ENCODE measurements at places on chromosomes 12 and 14.

DNA sequence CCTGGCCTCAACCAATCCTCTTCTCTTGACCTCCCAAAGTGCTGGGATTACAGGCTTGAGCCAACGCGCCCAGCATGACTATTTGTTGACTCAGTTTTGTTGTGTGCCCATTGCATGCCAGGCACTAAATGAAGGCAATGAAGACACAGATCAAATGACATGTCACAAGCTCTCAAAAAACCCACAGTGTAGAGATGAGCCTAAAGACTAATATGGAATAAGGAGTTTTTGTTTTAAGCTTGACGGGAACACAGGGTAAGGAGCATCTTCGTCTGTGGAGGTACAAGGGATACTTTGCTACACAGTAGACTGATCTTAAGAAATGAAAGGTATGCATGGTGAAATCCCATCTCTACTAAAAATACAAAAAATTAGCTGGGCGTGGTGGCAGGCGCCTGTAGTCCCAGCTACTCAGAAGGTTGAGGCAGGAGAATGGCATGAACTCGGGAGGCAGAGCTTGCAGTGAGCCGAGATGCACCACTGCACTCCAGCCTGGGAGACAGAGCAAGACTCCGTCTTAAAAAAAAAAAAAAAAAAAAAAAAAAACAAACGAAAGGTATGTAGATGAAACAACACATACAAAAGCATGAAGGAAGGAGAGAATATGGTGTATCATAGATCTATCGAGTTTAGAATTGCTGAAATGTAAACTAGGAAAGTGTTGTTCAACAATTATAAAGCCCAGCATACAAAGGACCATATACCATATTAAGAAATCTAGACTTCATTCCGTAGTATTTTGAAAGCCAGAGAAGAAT, 122.1 kb upstream of the PTPRB start:
- no peak for DNase-seq

DNA sequence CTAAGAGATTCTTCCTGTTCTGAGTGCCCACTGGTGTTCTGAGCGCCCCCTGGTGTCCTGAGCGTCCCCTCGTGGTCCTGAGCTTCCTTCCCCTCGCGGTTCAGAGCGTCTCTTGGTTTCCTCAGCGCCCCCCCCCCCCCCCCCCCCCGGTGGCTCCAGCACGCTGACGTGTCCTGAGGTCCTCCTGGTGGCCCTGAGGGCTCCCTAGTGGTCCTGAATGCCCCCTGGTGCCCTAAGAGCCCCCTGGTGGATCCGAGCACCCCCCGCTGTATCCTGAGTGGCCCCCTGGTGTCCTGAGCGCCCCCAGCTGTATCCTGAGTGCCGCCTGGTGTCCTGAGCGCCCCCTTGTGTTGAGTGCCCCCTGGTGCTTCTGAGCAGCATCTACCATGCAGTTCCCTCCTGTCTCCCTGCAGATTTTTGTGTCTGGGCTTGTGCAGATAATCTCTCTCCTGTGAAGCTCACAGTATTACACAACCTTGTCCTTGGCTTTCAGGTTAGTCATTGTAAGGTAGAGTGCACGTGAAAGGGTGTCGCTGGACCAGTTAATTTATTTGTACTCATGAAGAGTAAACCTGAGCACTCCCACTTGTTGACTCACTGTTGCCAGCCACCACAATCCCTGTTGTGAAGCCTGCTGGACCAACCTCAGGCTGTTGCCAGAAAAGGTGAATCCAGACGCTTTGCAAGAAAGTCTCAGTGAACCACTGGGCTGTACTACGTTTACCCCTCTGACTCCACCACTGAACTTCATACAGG, 1168.4 kb downstream of the TMEM121 start:
- no peak for DNase-seq

- no peak for DNase-seq
Measured at GRCh38 chr12:116672842-116673516, 64.9 kb downstream of the SPRING1 start.

- peak; percentile 31 for DNase-seq
Measured at GRCh38 chr12:120688527-120689071, 1.6 kb downstream of the MLEC start.

- no peak for DNase-seq
Measured at GRCh38 chr12:97047361-97047760, 140.3 kb downstream of the NEDD1 start.

DNA sequence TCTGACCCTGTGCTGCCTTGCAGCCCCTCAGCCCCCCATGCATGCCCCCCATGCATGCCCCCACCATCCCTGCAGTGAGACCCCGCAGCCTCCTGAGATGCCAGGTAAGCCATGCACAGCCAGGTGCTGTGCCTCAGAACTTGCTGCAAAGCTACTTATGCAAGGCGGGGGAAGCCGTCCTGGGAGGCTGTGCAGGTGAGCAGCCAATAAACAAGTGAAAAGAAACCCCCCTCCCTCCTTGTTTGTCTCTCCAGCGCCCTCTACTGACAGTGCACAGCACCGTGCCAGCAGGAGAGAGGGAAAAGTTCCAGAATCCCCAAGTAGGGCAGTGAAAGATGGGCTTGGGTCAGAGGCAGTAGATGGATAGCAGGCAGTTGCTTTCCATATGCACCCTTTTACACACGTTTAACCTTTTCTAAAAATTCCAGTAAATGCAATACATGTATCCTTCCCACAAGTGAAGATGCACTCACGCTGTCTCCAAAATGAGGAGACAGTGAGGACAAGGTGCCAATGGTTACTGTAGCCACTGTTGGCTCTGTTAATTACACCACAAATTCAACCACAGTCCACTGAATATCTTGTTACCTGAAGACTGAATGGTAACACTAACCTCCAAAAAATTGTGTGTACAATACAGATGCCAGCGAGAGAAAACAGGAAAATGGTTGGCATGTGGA, 18.0 kb downstream of the TNFAIP2 start:
- DNase-seq, result no peak

GRCh38 chr12:84741692-84742091, 170.9 kb downstream of the SLC6A15 start:
- DNase-seq, result no peak

- no peak for DNase-seq
Measured at GRCh38 chr12:12331896-12332295, 18.1 kb downstream of the MANSC1 start.

DNA sequence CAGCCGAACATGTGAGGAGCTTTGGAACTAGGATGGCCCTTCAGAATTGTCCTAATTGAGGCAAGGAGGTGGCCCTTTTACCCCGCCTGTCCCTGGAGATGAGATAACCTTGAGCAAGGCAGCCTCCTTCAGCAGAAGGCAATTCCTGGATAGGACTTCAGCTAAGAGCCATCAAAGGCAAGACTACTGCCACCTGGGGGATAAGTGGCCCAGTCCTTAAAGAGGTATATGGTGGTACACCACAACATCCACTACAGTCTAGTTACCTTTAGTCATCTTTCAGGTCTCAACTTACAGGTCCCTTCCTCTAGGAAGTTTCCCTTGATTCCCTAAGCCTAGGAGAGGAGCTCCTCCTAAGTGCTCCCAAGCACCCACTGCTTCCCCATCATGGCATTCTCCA, 204.2 kb upstream of the CDKN3 start:
- no peak for DNase-seq

DNA sequence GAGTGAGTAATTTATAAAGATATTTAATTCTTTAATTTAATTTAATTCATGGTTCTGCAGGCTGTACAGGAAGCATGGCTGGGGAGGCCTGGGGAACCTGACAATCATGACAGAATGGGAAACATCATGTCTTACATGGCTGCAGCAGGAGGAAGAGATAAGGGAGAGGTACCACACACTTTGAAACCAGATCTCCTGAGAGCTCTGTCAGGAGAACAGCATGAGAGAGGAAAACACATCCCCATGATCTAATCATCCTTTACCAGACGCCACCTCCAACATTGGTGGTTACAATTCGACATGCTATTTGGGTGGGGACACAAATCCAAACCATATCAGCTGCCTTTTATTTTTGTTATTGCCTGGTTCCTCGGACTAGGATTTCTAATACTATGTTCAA, 928.6 kb downstream of the TMEM121 start:
- no peak for DNase-seq

DNA sequence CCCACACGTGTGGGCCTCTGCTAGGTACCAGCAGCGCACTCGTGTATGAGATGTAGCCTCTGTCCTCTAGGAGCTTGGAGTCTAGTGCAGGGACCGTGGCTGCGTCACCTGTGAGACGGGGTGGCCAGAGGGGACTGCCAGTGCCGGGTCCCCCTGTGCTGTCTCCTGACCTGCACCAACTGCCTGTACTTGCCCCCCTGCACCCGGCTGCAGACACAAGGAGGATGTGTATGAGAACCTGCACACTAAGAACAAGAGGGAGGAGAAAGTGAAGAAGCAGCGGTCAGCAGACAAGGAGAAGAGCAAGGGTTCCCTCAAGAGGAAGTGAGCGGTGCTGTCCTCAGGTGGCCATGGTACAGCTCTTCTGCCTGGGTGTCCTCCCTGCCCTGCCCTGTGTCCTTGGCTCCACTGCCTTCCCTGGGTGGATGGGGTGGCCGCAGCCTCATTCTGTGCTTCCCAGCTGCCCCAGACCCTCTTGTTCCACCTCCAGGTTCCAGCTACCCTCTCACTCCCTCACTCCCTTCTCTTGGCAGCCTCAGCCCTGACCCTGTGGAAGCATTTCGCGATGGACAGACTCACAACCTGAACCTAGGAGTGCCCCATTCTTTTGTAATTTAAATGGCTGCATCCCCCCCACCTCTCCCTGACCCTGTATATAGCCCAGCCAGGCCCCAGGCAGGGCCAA, 9.6 kb downstream of the PTPN6 start:
- DNase-seq, result peak; percentile 29

GRCh38 chr12:109797905-109798669, 35.1 kb downstream of the TRPV4 start:
- no peak for DNase-seq
